H4 (cell line): ENCODE measurements at places on chromosomes 7 and 10. TPM values are rescaled to one million over a fixed set of nuclear protein-coding genes. Genes with fewer than 3 reads are reported as not detected.

DNA sequence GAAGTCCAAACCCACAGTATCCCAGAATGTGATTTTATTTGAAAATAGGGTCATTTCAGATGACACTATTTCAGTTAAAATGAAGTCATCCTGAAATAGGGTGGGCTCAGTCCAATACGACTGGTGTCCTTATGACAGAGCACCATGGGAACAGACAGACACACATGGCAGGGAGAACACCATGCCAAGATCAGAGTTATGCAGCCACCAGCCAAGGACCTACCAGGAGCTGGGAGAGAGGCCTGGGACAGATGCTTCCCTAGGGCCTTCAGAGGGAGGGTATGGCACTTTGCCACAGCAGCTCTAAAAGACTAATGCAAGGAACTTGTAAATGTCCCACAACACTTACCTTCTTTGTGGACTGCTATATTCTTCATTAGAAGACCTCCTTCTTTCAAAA, 226.5 kb downstream of the NEBL start:
- DNase-seq = no peak

- DNase-seq = no peak
These were observed 84.3 kb downstream of the WDFY4 start for GRCh38 chr10:48768926-48769325.

Gene WIPF3
- total RNA-seq = not detected in 2 replicates

Gene DGKB
- total RNA-seq = 0.12 TPM in 1 of 2 replicates, not detected in the other

GRCh38 chr7:142868986-142869415, 14.1 kb downstream of the EPHB6 start:
- no peak for DNase-seq

DNA sequence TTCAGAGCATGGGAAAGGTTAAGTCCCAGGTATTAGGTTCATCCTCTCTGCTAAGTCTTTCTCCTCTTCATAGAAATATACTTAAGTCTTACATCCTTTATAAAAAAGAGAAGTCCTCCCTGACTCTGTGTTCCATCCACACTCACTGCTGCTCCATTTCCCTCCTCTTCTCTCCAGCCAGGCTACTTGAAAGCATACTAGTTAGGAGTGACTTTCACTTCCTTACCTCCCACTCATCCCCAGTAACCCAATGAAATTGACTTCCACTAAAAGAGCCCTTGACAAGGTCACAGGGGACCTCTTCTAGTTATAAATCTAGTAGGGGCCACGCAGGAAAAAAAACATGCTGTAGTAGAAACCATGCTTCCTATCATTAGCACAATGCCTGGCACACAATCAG, 133.1 kb upstream of the AGK start:
- DNase-seq = no peak

Gene SPDYE16
- total RNA-seq = not detected in 2 replicates

GRCh38 chr10:126135941-126136595, 239.7 kb downstream of the FANK1 start:
- no peak for DNase-seq

- no peak for DNase-seq
These were observed 3.3 kb downstream of the NUDT13 start for GRCh38 chr10:73113551-73113950.

GRCh38 chr7:147992698-147993097, 597.9 kb upstream of the C7orf33 start:
- DNase-seq = no peak

DNA sequence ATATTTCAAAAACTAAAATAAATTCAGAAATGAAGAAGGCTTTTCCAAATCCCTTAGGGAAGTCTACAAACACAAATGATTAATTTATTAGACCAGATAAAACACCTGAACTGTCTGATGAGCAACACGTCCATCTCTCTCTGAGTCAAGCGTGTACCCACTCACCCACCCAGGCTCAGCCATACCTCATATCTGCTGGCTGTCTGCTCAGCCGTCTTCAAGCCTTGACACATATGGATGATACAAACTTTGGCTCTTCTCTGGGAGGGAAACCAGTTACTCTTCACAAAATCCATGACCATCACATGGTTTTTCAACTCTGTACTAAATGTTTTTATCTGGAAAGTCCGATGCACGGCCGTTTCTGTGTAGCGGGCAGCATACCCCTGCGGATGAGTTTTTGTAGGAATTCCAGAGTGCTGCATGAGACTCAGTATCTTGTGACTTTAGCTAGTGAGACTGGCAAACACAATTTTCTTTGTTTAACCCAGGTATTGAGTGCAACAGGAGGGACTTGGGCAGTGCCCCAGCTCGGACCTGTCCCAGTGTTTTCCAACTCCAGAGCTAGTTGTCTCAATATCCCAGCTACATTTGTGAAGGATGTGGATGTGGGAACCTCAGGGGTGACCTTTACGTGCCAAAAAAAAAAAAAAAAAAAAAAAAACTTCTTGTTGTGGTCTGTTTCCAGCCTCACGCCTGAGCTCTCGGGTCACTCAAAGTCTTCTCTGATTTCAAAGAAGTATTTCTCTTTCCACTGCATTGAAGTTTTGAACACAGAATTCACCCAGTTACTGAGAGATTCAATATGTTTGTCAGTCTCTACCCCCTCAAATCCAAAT, at the start of gene C10orf90:
TSS of gene C10orf90 (minus strand) at position 638 of the 839 bp plus-strand sequence. CDS start at position 425, 213 bp downstream.
- no peak for DNase-seq
